EL (cell line): ENCODE measurements at places on chromosomes 3 and 15.
A peak's percentile ranks its signal among the peaks of the same experiment; 100 is the strongest.

DNA sequence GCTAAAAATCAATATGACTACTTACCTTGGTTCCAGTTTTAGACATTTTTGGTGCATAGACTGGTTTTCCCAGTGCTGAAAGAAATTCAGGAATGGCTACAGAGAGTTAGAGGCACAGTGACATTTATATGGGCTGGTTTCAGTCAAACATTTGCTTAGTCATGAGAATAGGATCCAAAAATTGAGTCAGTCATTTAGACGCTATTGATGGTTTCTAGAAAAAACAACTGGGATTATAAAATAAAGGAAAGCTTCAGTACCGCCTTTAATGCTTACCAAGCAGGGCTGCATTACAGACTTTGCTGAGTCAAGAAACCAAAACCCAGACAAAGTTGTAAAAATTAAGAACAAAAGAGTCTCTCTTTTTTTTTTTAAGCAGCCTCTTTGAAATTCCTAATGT lies at the start of gene CRYGS:
CRYGS (minus strand) TSS at position 100 of the 400 bp plus-strand sequence; CDS start at position 46, 54 bp downstream.
- no peak for DNase-seq

GRCh38 chr3:11661827-11662226 lies 18.1 kb upstream of the VGLL4 start:
- peak; percentile 64 for DNase-seq

DNA sequence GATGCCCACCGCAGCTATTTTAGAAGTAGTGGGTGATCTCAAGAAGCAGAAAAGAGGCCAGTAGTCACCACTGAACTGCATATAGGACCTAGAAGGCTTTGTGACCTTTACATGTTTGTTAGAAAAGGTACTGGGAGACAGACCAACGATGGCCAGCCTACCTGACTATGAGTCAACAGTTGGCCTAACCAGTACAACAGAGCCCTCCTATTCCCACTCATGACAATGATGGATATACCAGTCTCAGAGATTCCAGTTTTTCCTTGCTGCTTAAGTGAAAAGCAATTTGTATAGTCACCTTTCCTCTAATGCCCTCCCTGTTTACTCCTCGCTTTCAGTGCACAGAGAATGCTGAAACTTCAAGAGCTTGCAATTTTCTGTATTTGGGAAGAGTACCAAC lies 86.6 kb upstream of the PPIB start:
- DNase-seq: no peak

DNA sequence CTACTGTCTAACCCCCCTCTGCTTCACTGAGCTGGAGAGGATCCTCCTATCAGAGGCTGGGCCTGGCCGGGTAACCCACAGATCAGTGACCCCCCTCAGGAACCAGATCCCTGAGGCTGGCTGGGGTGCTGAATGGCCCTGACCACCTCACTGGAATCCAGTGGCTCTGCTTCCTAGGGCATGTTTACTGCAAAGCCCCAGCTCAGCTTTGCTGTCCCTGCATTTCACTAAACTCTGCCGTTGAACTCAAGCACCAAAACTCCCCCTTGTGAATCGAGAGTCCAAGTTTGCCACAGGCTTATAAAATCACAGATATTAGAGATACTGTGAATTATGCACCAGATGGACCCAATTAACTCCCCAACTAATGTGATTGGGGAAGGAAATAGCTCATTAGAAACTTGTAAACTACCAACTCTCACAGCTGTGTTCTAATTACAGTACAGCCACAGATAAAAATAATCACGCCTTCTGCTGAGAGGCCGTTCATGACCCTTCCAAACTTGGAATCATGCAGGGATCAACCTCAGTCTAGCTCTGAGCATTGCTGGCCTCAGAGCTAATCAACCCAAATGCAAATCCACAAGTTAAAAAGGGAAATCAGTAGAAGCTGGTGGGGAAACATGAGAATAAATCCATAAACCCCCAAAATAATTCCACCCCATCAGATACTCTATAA lies 47.0 kb downstream of the OCA2 start:
- no peak for DNase-seq

- DNase-seq: peak; percentile 84
Observed at GRCh38 chr3:155079746-155080487, at the start of gene MME. Gene MME, plus strand, starts transcription at chr3:155080319. Its CDS starts 3,849 bp downstream, at chr3:155084168.

DNA sequence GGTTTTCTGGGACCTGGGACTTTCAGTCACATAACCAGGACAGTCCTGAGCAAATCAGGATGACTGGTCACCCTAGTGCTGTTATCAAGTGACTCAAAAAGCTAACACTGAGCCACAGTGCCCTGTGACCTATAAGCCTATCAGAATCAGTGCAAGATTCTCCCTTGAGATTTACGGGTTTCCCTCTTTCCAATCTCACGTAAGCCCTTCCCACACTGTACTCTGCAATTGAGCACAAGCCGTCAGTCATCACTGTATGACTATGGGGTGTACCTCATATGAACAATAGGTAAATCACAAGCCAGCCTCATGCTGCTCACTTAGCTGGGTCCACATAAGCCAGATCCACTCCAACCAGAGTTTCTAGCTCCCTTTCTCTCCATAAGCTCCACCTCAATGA lies 21.0 kb upstream of the CLDN18 start:
- no peak for DNase-seq

DNA sequence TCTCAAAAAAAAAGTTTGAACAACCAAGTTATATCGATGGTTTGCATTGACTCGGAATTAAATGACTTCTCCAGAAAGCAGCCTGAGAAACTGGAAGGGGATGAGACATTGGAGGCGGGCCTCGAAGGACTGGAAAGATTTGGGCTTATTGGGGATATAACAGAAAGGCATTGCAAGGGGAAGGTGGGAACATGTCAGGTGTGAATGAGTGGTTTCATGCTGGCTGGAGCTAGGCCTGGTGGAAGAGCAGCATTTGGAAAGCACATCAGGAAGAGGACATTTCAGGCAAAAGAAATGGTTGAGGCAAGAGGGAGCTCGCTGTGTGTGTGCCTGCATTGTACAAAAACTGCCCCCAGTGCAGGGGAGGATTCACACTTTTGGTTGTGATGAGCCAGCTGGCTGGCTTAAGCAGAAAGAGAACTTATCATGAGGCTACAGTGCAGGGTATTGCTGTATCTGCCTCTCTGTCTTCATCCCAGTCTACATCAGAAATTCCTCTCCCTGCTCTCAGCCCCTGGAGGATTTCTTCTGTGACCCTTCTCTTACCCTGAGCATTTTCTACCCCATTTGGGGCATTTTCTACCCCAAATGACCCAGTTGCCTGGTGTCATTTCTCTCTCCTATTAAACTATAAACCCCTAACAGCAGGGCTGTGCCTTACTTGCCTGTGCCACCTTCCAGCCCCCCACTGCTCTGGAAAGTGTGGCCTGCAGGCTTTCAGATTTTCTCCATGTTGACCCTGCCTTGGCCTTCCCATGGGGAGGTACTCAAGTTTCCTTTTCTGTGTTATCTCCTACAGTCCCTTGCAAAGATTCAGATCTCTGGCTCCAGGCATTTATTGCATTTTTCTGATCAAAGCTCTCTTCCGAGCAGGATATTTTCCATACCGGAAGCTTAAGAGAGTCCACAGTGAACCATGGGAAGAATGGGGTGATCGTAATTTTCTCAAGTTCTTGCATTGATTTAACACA lies 64.4 kb upstream of the FLNB start:
- no peak for DNase-seq

- DNase-seq: no peak
Observed at GRCh38 chr3:27671101-27671500, 51.0 kb downstream of the EOMES start.

- no peak for DNase-seq
Observed at GRCh38 chr15:42034628-42035434, 14.0 kb upstream of the PLA2G4E start.

GRCh38 chr3:140015741-140016140 lies 80.8 kb downstream of the CLSTN2 start:
- no peak for DNase-seq

GRCh38 chr15:68524753-68525584 lies 53.8 kb upstream of the CORO2B start:
- DNase-seq: peak; percentile 77

DNA sequence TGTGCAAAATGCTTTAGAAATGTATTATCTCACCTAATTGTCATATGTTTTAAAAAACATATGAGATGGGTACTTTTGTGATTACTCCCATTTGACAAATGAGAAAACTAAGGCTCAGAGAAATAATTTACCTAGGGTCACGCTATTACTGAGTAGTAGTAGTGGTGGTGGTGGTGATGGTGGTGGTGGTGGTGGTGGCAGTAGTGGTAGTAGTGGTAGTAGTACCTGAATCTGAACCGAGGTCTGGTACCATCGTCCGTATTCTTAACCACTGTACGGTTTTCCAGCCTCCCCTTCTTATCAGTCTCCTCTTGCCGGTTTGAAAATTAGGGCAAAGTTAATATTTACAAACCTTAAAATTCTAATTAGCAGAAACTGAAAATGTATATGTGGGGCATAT lies 102.4 kb downstream of the KLHL25 start:
- DNase-seq: no peak

GRCh38 chr3:60263191-60263590 lies 988.1 kb downstream of the FHIT start:
- DNase-seq: no peak
